HepG2 (cell line): ENCODE measurements at places on chromosomes 6 and 20. TPM values are rescaled to one million over a fixed set of nuclear protein-coding genes. Genes with fewer than 3 reads are reported as not detected.

DNA sequence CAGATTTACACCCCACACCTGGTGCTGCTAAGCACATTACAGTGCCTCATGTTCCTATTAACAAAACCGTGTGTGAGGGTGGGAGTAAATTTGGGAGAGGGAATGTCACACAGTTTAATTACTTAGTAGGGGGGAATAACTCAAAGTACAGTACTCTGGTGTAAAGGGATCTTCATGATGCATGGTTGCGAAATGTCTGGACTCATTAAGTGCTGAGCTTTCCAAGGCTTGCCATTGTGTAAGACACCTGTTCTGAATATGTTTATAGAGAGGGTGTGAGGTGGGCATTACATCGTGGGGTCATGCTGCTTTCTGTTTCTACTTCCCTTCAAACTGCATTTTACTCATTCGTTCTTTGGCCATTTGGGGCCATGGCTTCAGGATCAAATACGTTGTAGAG is 181.2 kb downstream of the ADGRG6 start:
- no peak for DNase-seq

The KIF25 gene
- total RNA-seq: not detected in 2 replicates

DNA sequence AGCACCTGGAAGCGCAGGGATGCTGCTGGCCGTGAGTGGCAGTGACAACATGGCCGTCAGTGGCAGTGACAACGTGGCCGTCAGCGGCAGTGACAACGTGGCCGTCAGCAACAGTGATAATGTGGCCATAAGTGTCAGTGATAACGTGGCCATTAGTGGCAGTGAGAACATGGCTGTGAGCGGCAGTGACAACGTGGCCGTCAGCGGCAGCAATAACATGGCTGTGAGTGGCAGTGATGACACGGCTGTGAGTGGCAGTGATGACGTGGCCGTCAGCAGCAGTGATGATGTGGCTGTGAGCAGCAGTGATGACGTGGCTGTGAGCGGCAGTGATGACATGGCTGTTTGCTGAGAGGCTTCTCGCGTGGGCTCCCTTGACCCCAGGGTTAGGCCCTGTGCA is 169.8 kb downstream of the ERMARD start:
- DNase-seq: no peak

DNA sequence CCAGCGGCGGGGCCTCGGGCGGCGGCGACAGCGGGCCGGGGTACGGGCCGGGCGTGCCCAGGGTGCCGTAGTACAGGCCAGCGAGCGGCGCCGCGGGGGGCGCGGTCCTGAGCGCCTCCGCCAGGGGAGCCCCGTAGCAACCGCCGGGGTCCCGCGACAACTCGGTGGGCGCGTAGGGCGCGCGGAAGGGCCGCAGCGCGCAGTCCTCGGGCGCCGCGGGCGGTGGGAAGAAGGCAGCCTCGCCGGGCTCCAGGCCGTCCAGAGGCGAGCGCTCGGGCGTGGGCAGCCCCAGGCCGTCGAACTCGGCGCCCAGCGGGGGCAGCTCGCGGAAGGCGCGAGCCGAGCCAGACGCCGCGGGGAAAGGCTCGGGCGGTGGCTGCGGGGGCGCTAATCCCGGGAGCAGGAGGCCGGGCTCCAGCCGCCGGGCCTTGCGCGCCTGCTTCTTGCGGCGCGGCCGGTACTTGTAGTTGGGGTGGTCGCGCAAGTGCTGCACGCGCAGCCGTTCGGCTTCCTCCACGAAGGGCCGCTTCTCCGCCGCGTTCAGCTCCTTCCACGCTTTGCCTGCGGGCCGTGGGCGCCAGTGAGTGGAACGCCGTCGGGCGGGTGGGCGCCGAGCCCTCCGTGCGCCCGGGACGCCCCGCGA is 916 bp downstream of the SOX18 start:
- DNase-seq: no peak

DNA sequence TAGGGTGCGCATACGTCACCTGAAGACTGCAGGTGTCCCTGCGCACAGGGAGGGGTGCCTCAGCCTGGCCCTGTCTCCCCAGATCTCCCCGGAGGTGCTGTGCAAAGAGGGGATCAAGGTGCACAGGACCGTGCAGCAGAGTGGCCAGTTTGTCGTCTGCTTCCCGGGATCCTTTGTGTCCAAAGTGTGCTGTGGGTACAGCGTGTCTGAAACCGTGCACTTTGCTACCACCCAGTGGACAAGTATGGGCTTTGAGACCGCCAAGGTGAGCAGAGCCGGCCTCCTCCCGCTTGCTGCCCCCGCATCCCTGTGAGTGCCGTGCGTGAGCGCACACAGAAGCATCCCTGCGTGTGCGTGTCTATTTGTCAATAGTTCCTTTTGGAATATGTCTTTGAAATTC is 150.7 kb downstream of the DTNBP1 start:
- DNase-seq: peak; percentile 41

DNA sequence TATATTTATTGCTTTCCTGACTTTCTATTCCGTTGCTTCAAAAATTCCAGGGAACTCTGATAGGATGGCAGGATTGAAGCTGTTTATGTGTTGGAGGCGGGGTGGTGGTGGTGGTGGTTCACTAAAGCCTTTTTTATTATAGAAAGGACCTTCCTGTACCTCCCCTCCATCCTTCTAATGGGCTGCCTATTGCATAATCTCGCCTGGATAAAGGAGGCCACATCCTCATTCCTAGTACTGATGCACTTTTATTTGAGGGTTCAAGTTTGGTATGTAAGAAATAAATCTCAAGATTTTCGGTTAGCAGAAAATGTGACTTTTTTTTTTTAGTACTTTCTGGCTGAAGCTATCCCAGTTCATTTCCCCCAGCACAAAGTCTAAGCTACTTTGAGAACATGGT is 18.7 kb upstream of the CTAGE9 start:
- no peak for DNase-seq

The TNF gene
- not detected in 2 replicates for total RNA-seq

DNA sequence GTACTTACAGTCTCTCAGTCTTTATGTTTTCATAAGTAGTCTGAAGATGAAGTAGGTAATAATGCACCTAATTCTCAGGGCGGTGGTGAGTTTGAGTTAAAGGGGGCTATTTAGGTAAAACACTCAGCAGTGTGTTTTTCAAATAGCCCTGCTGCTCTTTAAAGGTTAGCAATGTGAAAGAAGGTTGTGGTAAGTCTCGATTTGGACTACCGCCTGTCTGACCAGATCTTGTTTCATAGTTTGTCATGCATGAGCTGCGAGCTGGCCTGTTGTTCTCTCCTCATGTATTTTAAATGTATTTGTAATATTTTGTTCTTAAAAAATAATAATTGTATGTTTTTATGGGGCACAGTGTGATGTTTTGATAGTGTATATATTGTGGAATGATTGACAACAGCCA is 340.2 kb downstream of the DHX35 start:
- DNase-seq: no peak
